ENCODE measurements at places on chromosomes 4 and X.

- no peak for DNase-seq
Observed at GRCh38 chr4:2651546-2651945, 104.6 kb downstream of the TNIP2 start.

DNA sequence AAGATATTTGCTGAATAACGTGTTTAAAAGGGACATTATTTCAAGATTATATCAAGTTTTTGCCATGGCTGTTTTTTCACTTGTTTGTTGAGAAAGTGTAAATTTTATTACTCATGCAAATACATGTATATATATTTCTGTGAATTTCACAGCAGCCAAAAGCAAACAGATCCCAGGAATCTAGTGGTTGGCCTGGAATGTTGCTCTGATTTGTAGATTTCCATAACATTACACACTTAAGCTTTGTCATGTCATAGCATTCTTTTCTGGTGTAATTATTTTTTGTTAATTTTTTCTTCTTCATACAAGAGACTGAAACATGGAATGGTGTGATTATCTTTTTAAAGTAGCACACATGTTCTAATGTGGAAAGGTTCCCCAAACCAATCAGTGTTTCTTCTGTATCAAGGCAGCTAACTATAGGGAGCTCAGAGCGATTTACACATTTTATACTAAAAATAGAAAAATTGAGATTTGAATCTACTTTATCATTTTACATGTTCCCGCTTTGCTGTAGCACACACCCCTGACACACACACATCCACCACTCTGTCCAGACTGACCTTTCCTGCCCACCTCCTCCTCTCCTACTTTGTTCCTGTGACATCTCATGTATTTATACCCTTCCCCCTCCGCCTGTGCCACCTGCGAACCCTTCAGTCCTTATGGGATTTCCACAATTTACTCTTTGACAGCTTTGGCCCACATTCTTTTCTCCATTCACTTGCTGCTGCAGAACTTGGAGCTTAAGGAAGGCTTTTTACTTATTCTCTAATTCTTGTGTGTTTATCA, 20.3 kb downstream of the RUFY3 start:
- no peak for DNase-seq

- DNase-seq, result no peak
Observed at GRCh38 chr4:41256131-41256739, 493 bp upstream of the UCHL1 start.

GRCh38 chr4:175807547-175807946, 4.5 kb downstream of the GPM6A start:
- DNase-seq, result no peak

GRCh38 chr4:109278594-109279031, 23.8 kb downstream of the COL25A1 start:
- no peak for DNase-seq

GRCh38 chr4:151674804-151675391, 85.9 kb downstream of the GATB start:
- no peak for DNase-seq

GRCh38 chr4:140808256-140808655, 52.1 kb upstream of the TBC1D9 start:
- no peak for DNase-seq

- DNase-seq, result no peak
Observed at GRCh38 chr4:98027827-98028226, 115.4 kb downstream of the STPG2 start.

- DNase-seq, result no peak
Observed at GRCh38 chrX:133983256-133983973, 2.0 kb downstream of the GPC3 start.

Measured in activated CD4-positive, alpha-beta T cell treated with anti-CD3 and anti-CD28 coated beads for 1 hour (primary cell).